ENCODE measurements at places on chromosomes 7 and 10.

DNA sequence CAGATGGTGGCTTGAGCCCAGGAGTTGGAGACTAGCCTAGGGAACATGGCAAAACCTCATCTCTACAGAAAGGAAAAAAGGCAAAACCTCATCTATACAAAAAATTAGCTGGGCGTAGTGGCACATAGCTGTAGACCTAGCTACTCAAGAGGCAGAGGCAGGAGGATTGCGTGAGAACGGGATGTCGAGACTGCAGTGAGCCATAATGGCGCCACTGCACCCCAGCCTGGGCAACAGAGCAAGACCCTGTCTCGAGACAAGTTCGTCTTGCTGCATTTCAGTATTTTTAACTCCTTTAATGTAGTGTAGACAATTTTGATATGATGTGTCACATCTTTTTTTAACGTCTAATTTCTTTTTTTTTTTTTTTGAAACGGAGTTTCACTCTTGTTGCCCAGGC is 31.4 kb upstream of the KMT2C start:
- no peak for DNase-seq

- DNase-seq = no peak
These were observed 342.3 kb upstream of the ADARB2 start for GRCh38 chr10:2079603-2080078.

- DNase-seq = no peak
These were observed 130.7 kb upstream of the NOBOX start for GRCh38 chr7:144534196-144534595.

- no peak for DNase-seq
These were observed 75.2 kb upstream of the KIF5B start for GRCh38 chr10:32131388-32131787.

DNA sequence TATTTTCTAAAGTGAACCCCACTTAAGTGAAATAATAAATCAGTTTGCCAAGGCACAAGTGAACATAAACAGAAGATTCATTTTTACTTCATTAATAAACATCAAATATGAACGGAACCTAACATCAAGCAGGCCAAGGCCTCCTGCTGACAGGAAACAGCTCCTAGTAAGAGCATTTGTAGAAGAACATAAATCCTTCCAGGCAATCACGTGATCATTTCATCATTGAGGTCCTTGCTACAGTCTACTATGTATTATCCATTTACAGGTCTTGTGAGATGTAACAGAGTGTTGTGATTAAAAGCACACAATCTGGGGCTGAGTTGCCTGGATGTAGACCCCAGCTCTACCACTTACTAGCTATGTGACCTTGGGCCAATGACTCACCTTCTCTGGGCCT is 70.6 kb downstream of the CALD1 start:
- no peak for DNase-seq

GRCh38 chr10:31593124-31593523 is 274.1 kb downstream of the ZEB1 start:
- no peak for DNase-seq

- DNase-seq = no peak
These were observed 226.5 kb upstream of the MYO3A start for GRCh38 chr10:25707572-25707971.

GRCh38 chr7:156174428-156174827 is 362.2 kb upstream of the SHH start:
- DNase-seq = no peak

GRCh38 chr7:2962865-2963264 is 80.8 kb downstream of the CARD11 start:
- no peak for DNase-seq

GRCh38 chr7:5557920-5558401 is 134.3 kb upstream of the TNRC18 start:
- DNase-seq = no peak

DNA sequence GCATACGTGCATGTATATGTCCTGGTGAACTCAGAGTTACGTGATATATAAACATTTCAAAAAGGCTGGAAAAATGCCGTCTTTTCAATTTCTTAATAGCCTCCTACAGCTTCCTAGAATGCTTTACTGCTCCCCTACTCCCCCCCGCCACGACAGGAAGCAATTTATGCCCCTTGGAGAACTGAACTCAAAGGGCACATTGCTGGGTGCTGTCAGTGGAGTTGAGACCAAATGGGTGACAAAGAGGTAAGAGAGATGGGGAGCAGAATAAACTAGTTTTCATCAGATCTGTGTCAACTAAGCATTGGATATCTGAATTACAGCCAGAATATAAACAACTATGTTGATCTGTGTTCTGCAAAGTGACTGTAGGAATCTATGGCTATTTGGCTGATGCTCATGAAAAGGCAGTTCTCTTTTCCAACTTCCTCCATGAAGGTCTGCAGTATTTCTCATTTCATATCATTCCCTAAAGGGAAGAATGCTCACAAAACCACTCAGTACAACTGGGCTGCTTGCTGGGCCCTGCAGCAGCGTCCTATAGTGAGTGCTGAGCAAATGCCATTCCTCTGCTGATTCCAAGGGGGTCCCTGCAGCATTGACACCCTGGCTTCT is 171.3 kb upstream of the HPS1 start:
- DNase-seq = no peak

GRCh38 chr10:118213436-118213835 is 128.7 kb downstream of the FAM204A start:
- DNase-seq = no peak

DNA sequence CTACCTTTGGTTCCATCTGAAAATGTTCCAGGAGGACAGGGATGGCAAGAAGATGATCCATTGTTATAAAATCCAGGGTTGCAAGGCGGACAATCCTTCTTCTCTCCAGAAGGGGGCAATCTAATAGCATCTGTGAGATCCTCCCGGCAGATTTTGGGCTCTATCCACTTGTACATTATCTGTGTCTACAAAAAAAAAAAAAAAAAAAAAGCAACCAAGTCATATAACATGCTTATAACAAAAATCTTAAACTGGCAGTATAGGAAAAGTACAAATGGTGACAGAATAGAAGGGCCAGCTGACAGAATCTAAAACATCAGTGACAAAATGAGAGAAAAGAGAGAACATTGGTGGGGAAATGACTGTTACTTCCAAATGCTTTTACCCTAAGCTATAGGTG is 132.7 kb downstream of the ELAPOR2 start:
- DNase-seq = peak; percentile 20

DNA sequence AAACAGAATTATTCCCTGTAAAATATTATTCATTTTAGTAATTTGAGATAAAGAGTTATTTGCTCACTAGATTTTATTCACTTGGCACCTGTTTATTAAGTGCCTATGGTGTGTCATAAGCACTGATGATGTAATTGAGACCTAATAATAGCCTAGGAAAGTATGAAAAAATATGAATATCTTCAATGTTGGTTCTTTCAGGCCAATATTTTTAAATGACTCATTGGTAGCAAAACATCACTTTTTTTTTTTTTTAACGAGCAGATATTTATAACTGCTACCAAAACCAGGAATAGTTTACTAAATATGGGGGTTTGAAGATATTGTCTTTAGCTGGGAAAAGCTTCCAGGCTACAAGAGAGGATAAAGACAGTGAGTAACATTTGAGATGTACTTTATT is 228.0 kb downstream of the PRKG1 start:
- DNase-seq = no peak

DNA sequence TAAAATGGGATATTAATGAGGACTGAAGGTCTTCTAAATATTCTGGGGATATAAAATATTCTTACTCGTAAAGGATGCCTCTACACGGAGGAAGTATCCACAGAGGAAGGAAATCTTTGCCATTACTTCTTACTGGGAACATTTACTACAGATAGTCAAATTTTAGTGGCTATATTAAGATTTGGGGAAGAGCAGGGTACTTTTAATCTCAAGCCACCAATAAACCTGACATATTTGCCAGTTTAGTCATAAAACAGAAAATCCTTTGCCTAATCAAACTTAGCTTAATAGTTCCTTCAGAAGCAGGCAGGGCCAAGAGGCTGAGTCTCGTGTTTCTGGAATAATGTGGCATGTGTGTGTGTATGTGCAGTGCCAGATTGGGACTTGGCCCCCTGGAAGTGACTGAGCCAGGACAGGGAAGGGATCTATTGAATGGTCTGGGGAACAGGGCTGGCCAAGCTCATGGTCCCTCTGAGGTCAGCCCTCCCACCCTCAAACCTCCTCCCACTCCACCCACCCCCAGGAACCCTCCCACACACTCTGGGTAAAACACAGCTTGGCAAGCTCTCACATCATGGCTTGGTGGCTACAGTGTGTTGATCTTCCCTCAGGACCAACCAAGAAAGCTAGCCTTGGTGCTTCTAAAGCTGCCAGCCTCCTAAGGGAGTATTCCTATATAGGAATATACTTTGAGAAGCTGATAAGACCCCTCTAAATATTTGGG is 1.6 kb upstream of the PIK3CG start:
- no peak for DNase-seq

DNA sequence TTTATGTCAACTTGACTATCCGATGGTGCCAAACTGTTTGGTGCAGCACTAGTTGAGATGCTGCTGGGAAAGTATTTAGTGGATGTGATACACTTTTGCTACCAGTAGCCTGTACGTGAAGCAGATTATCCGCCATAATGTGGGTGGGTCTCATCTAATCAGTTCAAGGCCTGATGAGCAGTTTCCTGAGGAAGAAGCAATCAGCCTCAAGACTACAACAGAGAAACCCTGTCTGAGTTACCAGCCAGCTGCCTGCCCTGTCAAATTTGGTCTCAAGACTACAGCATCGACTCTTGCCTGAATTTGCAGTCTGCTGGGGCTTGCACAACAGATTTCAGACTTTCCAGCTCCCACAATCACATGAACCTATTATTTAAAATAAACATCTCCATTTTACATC is 10.9 kb upstream of the RBP3 start:
- DNase-seq = no peak

- DNase-seq = no peak
These were observed 30.7 kb upstream of the PRKAR1B start for GRCh38 chr7:757741-758163.

DNA sequence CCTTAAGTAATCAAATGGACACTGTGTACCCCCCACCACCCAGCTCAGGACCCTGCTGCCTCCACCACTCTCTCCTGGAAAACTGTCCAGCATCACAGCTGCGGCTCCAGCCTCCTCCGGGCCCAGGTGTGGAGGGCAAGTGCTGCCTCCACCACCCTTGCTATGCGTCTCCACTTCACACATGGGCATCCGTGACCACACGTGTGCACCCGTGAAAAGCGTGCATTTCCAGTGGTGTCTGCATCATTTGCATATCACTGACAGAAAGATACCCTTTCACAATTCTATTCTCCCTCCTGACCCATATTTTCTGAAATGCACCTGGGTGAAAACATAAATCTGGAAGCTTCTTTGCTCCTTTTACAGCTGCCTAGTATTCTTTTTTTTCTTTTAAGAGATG is 89.7 kb upstream of the PDGFA start:
- no peak for DNase-seq

- DNase-seq = no peak
These were observed 26.9 kb downstream of the HIP1 start for GRCh38 chr7:75711656-75712514.

DNA sequence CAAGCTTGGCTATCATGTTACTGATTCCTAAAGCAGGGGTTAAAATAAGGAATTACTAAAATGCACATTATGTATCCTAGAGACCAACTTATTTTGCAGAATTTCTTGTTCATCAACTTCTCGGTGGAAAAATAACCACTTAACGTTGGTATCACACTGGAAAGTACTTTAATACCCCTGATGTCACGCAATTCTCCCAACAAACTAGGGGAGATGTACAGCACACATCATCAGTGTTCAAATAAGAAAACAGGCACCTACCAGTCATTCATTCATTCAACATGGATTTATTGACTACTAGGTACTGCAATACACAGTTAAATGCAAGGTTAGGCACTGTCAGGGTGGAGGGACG is 648 bp downstream of the HUS1 start:
- no peak for DNase-seq

DNA sequence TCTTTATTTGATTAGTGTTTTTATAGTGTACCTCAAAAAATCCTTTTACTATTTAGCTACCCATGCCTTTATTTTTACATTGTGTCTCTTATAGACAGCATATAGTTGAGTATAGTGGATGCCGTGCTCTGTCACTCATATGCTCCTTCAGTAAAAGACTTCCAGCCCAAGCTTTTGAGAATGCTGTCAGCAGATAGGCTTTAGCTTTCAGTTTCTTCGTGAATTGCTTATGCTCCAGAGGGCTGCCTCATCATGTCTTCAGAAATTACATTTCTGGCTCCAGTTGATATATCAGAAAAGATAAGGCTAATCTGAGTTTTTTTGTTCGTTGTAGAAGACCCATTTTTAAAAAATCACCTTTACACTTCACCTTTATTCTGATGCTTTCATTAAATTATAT is 332.0 kb downstream of the NXPH1 start:
- DNase-seq = no peak

GRCh38 chr7:122550545-122550944 is 148.4 kb downstream of the RNF133 start:
- DNase-seq = no peak

DNA sequence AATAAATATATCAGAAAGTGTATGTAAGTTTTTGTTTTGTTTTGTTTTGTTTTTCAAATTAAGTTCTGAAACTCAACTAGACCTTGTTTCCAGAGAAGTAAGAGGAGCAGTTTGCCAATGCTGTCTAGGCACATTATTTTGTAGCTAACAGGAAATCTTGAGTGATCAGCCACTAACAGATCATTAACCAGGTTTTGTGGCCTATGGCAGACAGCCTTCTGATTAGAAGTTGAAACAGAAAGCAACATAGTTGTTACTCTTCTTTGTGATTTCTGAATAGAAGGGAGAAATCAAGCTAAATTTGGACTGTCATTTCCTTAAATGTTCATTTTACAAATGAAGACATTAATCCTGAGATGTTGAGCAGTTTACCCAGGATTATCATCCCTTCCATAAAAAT is 142.6 kb downstream of the PLXDC2 start:
- DNase-seq = no peak

DNA sequence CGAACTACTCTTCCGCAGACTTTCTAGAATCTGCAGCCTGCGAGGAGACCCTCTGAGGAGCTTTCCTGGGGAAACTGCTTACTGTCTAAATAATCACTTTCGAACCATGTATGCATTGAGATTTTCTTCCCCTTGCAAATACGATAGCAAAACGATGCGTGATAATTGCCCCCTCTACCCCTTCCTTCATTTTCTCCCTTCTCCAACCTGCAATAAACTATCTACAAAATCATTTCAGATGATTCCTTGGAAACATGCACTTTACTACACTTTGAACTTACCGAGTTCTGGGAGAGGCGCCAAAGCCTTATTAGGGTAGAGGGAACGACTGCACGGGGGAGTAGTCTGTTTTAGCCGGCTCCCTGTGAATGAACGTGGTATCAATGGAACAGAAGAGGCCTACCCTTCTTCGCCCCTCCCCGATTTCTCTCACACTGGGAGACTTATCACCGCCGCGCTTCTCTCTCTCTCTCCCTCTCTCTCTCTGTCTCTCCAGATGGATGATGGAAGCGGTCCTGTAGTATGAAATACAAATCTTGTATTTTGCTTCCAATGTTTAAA is at the start of gene FGFBP3:
TSS of gene FGFBP3 (minus strand) at position 370 of the 561 bp plus-strand sequence. CDS start 517 bp downstream, outside the sequence.
- DNase-seq = no peak

DNA sequence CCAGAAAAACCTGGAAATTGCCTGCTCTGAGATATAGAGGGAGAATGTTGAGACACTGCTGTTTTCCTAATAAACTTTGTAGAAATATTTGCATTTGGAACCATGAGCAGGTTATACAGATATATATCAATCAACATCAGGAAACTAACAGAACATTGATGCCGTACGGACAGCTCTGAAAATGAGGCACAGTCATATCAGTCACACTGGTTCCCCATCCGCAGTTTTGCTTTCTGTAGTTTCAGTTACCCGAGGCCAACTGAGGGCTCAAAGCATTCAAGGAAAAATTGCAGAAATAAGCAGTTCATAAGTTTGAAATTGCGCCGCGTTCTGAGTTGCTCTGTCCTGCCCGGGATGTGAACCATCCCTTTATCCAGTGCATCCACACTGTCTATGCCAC is 137.9 kb downstream of the KLF6 start:
- no peak for DNase-seq

GRCh38 chr7:116521046-116521664 is 3.7 kb upstream of the CAV1 start:
- no peak for DNase-seq

All from T follicular helper cell (primary cell).